ENCODE measurements at places on chromosomes 1 and 21.

GRCh38 chr1:40884055-40884795 is 22.1 kb upstream of the CITED4 start:
- no peak for DNase-seq

DNA sequence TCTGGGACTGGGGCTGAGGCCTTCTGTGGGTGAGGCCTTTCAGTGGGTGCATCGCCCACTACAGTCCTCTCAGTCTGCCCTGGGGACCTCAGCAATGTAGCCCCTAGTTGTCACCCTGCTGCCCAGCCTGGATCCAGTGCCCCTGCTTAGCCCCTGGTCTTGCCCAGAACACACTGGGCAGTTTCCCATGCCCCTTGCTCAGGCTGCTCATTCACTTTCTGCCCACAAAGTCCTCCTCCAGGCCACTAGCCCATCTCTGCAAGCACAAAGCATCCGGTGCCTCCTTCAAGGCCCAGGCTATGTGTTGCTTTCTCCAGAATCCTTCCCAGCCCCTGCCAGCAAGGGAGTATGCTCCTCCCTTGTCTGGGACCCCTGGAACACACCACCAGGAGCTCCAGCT is 5.4 kb upstream of the ADORA1 start:
- DNase-seq, result no peak

DNA sequence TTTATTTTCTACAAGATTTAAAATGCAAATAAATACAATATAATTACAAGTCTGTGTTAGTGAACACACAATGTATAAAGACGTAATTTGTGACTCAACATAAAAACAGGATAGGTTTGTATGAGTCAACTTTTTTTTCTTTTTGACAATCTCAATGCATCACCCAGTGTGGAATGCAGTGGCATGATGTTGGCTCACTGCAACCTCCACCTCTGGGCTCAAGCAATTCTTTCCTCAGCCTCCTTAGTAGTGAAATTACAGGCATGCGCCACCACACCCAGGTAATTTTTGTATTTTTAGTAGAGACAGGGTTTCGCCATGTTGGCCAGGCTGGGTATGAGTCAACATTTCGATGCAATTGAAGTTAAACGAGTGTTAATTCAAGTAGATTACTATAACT is 5.9 kb upstream of the SPRR2E start:
- peak; percentile 65 for DNase-seq

GRCh38 chr1:178283409-178283808 is 189.5 kb downstream of the RASAL2 start:
- DNase-seq, result peak; percentile 44

DNA sequence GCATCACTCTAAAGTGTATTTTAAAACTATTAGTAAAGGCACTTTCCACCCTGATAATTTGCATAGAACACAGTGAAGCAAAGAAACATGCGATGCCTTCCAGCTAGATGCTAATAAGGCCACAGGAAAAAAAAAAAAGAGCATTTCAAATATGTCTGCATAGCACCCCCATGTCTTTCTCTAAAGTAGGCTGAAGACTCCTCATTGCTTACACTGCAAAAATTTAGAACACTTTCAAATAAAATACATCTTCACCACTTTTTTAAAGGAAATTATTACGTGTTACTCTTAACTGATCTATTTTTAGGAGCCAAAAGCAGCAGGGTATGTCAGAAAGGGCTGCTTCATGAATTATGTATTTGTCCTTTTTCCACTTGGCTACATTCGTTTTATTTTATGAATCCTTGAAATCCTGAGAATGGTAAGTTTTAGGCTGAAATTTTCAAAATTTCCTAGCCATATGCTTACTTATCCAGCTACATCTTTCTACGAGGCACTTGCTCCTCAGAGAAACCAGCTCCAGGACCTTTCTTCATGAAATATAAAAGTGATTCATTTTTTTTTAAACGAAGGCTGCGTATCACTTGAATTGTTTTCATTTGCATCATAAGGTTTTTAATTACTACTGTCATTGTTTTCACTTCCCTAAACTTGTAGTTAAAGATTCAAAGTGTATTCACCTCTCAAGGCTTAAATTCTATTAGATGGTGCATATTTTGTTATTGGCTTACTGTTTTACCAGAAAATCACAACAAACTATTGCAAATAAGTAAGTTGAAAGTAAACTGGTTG is 513.0 kb downstream of the PTPRC start:
- DNase-seq, result no peak

- DNase-seq, result no peak
These were observed 46.5 kb downstream of the CYP2J2 start for GRCh38 chr1:59879996-59880505.

- no peak for DNase-seq
These were observed 125.5 kb downstream of the PGBD5 start for GRCh38 chr1:230300322-230301301.

- DNase-seq, result no peak
These were observed 21.2 kb downstream of the PCAT6 start for GRCh38 chr1:202831906-202832305.

- no peak for DNase-seq
These were observed 11.1 kb upstream of the TGFBR3 start for GRCh38 chr1:91897016-91897415.
